Osteoblast (primary cell): ENCODE measurements at places on chromosomes 6 and 20. TPM values are rescaled to one million over a fixed set of nuclear protein-coding genes. Genes with fewer than 3 reads are reported as not detected.

DNA sequence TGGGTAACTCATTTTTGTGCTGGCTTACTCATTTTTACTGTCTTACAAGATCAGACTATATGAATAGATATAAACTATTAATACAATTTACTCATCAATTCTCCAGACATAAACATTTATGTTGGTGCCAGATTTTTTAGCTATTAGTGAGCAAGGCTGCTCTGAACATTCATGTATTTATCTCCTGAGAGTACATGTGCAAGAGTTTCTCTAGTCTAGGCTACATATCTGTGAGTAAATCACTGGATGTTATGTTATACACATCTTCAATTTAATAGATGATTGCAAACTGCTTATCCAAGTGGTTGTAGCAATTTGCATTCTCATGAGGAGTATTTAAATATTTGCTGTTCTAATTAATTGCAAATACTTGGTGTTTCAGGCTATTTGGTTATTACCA lies 687.1 kb downstream of the PTPRT start:
- no peak for DNase-seq

SYTL3 gene
- total RNA-seq: 1.5 and 2.2 TPM in 2 replicates

- DNase-seq: peak; percentile 77
These were observed 103.0 kb downstream of the PSMB1 start for GRCh38 chr6:170449835-170450753.

DNA sequence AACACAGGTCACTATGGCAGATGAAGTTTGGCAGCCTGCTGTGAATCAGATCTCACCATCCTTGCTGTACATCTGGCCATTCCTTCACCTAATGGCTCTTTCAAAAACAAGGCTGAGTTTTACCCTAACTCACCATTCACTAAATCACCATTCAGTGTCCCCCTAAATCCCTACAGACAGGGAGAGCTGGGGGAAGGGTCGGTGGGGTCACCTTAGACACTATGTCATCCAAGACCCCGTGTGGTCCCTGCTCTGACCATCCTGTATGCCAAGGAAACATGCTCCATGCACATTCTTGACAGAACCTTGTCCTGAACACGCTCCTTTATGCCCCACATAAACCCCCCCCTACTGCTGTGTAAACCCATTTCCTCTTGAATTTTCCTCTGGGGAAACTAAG lies 31.8 kb upstream of the IL17A start:
- DNase-seq: no peak

DNA sequence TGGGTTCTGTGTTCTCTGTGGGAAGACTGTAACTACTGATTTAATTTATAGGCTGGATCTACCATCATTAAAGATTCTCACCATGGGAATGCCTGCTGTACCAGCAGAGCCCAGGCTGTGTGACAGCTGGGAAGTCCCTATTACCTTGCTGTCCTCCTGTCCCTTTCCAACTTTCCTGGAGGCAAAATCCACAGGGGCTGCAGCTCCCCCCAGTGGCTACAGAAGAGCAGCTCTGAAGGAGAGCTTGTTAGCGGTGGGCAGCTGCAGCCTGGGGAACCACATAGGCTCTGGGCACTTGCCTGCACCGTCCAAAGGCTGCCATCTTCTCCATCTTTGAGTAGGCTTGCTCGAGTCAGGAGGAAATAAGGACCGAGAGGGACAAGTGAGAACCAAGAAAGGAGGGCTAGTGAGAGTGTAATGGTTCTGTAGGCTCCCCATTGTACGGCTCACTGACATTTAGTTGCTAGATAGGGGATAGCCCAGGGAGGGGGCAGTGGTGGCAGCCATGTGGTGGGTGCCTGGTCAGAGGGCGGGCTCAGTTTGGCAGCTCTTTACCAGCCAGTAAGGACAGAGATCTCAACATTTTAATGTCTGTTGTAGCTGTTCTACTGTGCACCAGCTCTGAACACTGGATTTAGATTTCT lies 155.1 kb upstream of the MLIP start:
- no peak for DNase-seq

DNA sequence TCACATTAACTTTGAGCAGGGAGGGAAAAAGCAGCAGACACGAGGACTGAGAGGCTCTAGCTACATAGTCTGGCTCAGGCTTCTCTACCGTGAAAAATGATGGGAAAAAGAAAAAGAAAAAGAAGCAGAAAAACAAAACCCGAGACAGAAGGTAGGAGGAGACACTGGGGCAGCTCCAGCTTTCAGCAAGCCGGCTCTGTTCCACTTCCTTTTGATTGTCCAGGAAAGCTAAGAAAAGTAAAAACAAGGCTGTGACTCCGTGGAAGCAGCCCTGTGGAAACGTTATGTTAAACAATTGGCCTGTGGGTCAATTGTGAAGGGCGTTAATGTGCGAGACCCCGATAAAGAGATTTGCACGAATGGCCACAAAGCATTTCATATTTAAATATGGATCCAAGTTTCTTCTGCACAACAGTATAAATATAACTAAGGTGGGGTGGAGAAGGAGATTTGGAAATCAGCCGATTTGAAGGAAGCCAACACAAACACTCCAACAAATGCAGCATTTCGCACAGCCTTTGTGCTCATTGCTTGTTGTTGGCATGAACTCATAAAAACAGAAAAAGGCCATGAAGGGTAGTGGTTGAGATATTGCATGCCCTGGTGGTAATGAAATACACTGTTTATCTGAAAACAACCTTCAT lies 236.9 kb upstream of the JAG1 start:
- no peak for DNase-seq

DNA sequence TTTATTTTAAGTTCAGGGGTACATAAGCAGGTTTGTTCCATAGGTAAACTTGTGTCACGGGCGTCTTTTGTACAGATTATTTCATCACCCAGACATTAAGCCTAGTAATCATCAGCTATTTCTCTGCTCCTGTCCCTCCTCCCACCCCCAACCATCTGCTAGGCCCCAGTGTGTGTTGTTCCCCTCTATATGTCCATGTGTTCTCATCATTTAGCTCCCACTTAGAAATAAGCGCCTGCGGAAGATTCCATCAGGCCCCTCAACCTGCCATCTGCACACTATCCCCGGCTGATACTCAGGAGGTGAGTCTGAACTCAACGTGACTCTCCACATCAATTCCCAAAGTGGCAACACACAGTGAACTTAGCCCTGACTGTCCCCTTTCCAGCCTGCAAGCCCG lies 228.0 kb upstream of the SYNDIG1 start:
- no peak for DNase-seq

DNA sequence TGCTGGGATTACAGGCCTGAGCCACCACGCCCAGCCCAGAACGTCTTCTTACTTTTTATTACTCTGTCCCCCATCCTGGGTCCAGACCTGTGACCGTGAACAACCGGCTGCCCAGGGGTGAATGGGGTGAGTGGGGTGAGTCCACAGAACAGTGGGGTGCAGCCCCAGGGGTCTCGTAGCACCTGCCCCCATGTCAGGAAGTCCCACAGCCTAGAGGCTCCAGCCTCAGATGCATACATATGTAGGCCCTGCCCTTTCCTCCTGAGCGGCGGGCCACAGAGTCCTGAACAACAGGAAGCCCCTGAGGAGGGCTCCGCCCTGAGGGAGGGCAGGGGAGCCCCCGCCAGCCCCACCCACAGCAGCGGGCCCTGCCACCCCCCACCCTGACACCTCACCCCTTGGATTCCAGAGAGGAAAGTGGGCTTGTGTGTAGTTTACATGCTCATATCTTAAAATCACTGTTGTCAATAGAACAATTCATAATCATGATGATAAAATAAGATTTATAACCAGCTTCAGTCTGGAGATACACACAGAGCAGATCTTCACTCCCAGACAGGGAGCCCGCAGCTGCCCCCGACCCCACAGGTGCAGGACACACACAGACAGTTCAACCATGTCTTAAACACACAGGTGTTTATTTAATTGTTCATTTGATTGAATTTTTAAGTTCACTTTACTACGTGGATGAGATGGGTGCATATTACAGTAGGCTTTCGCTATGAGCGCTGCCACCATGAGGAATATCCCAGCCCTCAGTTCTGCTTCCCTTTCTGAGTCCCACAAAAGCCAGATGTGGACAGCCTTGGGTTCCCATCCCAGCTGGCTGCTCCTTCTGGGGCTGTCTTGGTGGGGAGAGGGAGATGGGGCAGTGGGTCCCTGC lies 12.4 kb upstream of the GMEB2 start:
- no peak for DNase-seq

PLN gene
- 0.36 and 0.59 TPM in 2 replicates for total RNA-seq
